Large intestine (tissue), 12 donors: ENCODE measurements at places on chromosomes 6 and 20.

GRCh38 chr20:32539026-32539816 lies 45.9 kb downstream of the NOL4L start:
- no peak for DNase-seq

- DNase-seq = no peak
These were observed 163.9 kb upstream of the SULF2 start for GRCh38 chr20:47949230-47949629.

DNA sequence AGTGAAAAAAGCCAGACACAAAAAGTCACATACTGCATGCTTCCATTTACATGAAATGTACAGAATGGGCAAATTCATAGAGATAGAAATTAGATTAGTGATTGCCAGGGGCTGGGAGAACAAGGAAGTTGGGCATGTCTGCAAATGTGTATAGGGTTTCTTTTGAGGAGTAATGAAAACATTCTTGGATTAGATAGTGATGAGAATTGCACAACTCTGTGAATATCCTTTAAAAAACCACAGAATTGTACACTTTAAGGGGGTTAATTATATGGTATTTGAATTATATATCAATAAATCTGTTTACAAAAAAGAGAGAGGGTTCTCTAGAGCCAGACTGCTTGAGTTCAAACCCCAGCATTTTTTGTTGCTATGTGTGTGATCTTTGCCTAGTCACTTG lies 188.1 kb downstream of the CDC5L start:
- DNase-seq = no peak

- peak; percentile 57 for DNase-seq
These were observed 60.6 kb upstream of the MRPS10 start for GRCh38 chr6:42278131-42278853.

- DNase-seq = no peak
These were observed 12.0 kb upstream of the TRMT11 start for GRCh38 chr6:125974214-125974866.

DNA sequence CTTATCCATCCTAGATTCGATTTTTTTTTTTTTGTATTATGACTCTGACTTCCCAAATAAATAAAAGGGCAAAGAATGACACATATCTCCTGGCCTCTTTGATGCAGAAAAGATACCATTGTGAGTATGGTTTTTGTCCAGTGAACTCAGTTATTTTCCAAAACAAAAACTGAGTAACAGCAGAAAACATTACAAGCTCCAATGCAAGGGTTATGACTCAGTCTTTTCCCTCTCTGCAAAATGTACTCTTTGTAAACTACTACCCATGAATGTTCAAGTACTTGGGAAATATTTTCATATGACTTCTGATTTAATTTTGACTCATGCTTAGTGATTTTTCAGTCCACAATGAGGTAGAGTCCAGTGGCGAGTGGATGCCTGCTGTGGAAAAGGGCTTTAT lies 355.3 kb downstream of the RNF144B start:
- no peak for DNase-seq

- peak; percentile 47 for DNase-seq
These were observed 13.4 kb downstream of the ZNF318 start for GRCh38 chr6:43355862-43356590.

DNA sequence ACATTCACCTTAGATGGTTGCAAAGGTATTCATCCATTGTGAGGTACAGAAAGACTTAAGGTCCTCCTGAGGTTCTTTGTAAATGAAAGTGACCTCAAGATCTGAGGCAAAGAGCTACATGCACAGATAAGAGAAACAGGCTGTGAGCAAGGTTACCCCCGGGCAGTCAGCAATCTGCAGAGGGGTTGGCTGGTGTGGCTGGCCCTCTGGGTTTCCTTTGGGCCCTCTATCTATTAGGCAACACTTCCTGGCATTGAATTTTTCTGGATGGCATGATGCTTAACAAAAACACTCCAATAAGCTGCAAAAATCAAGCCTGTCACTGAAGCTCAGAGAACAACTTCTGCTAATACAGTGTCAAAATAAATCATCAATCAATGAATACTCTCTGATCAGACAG lies 48.9 kb upstream of the RALGAPA2 start:
- DNase-seq = no peak

DNA sequence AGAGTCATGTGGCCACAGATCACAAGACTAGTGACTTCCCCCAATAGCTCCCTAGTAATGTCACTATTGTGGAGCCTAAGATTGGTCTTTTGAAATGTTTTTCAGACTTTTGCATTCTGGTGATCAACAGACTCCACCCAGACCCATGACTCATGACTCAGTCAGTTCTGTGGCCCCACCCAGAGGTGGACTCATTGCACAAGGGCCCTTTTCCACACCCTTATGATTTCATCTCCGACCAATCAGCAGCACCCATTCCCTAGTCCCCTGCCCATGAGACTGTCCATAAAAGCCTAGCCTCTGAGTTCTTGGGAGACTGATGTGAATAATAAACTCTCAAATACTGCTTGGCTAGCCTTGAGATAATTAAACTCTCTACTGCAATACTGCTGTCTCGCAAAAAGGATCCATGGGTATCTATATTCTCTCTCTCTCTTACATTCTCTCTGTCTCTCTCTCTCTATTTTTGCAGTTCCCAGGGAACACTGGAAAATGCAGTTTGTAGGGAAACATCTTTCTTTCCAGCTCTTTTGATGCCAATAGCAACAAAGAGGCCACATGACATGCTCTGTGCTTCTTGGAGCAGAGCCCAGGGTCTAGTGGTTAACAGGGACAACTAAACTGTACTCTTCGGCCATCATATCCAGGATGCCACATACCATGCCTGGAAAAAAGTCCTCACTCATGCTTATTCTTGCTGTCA lies 71.3 kb upstream of the IYD start:
- no peak for DNase-seq

- DNase-seq = no peak
These were observed 18.0 kb downstream of the EXOC2 start for GRCh38 chr6:674956-675355.

GRCh38 chr20:9422321-9423057 lies 91.9 kb upstream of the LAMP5 start:
- DNase-seq = no peak

GRCh38 chr6:164551706-164552105 lies 757.7 kb downstream of the C6orf118 start:
- no peak for DNase-seq

DNA sequence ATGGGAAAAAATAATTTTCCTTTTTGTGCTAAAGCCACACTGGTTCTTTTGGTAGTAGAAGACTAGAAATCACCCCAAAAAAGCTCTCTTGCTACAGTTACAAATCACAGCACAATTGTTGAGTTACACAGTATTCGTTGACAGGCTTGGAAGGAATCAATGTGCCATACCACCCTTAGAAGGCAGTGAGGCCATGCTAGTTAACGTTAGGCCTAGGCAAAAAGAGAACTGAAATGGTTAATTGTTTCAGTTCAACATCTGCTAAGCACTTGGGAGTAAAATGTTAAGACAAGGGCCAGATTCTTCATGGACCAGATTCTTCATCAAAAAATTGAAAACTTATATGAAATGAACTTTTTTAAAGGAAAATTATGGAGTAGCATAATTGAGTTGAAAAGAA lies 626.2 kb downstream of the UTRN start:
- DNase-seq = no peak

- DNase-seq = no peak
These were observed 223.0 kb upstream of the LRFN2 start for GRCh38 chr6:40810171-40810570.

DNA sequence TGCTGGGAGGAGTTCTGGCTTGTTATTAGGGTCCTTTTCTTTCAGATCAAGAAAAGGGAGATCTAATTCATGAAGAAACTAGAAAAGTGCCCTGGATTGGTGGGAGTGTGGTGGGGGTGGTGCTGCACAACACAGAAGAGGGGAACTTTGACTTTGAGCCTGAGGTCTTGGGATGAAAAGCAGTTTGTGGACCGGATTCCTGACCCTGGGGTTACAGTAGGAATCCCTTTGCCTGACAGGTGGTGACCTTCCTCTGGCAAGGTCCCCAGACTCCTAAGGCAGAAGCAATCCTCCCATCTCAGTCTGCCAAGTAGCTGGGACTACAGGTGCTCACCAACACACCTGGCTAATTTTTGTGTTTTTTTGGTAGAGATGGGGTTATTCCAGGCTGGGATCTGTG lies 45.3 kb upstream of the IER3 start:
- DNase-seq = no peak

GRCh38 chr6:157755032-157755745 lies 67.9 kb upstream of the SNX9 start:
- peak; percentile 40 for DNase-seq
